ENCODE measurements at places on chromosomes 2 and 18. TPM values are rescaled to one million over a fixed set of nuclear protein-coding genes. Genes with fewer than 3 reads are reported as not detected.

KLHL41 gene
- 0.17 TPM for total RNA-seq

DPP4 gene
- 101 TPM for total RNA-seq

RALB gene
- 45.7 TPM for total RNA-seq

CNTNAP5 gene
- not detected for total RNA-seq

LHCGR gene
- total RNA-seq: not detected

SERPINB13 gene
- not detected for total RNA-seq
